Hypothalamus (tissue), 51 donors: ENCODE measurements at places on chromosomes 12 and 14.

DNA sequence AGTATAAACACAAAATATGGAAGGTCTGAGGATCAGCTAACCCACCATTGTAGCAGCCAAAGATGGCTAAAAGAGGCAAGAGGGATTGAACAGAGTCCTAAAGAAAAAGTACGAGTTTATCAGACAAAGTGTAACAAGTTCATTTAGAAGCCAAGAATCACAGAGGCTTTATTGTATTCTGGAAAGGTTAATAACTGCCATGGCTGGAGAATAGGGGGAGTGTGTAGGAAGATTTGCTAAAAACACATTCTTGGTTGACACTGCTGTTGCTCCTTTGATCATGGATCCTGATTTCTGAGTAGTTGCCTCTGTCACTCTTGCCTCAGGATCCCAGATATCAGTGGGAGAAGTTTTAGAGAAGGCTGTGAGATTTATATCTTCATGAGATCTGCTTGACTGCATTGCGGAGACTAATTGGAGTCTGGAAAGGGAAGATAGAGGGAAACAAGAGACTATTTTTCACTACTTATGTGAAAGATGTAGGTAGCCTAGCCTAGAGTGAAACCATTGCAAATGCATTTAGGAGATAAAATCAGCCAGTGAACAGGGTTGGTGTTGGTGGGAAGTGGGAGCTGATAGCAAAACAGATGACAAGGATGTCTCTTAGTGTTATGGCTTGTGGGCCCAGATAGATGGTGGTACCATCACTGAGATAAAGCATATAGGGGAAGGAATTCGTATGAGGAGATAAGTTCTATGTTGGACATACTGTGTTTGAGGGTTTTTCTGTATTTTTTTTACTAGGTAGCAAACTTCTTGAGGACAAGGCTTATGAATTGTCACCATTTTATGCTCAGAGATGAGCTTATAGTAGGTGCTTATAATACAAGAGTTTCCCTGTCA lies 402.9 kb upstream of the PDE3A start:
- DNase-seq: no peak

DNA sequence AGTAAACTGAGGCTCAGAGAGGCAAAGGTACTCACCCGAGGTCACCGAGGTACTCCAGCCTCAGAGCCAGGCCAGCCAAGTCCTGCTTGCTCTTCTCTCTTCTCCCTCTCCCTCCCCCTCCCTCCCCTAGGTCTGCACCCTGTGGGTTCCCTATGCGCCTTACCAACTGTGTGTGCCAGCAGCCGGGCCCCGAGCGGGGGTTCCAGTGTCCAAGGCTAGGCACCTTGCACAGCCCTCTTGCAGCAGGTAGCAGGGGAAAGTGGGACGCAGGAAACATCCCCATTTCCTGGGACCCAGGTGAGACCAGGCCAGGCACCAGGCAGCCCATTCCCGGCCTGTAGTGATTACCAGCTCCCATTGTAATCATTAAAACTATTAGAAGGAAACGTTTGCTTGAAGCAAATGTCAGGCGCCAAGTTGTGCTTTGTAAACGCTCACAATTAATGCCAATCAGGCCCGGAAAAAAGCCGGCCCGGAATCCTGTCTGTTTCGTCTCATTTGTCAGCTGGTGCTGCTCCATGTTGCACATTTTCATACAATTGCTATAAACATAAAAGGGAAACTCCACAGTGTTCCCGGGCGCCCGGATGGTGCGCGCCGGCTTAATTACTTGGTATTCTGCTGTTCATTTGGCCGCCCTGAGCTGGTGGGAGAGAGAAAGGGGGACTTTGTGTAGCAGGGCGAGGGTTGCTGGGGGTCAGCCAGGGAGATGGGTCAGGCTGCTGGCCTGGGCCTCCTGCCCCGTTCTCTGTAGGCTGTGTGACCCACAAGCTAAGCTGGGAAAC lies 11.9 kb downstream of the FAM222A start:
- DNase-seq: peak; percentile 76

DNA sequence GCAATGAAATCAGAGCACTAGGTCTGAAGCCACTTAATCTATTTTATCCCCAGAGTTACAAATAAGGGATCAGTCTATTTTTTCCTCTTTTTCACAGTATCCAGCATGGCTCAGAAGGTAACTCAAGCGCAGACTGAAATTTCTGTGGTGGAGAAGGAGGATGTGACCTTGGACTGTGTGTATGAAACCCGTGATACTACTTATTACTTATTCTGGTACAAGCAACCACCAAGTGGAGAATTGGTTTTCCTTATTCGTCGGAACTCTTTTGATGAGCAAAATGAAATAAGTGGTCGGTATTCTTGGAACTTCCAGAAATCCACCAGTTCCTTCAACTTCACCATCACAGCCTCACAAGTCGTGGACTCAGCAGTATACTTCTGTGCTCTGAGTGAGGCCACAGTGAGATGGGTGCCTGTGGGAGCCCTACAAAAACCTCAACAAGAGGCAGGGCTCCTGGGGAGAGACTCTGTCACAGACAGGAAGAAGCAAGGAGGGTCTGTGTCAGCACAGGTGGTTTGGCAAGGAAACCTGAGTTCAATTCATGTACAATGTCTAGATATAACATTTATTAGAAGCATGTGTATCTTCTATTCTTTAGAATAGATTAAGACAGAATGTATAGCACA lies 334.3 kb upstream of the OR4E1 start:
- no peak for DNase-seq

GRCh38 chr12:53677800-53678148 lies 1.9 kb upstream of the ATP5MC2 start:
- DNase-seq: peak; percentile 49

- no peak for DNase-seq
These were observed 6.8 kb upstream of the MAGOHB start for GRCh38 chr12:10620078-10620779.
